ENCODE measurements at places on chromosomes 7 and 10. TPM values are rescaled to one million over a fixed set of nuclear protein-coding genes. Genes with fewer than 3 reads are reported as not detected.
A peak's percentile ranks its signal among the peaks of the same experiment; 100 is the strongest.

DNA sequence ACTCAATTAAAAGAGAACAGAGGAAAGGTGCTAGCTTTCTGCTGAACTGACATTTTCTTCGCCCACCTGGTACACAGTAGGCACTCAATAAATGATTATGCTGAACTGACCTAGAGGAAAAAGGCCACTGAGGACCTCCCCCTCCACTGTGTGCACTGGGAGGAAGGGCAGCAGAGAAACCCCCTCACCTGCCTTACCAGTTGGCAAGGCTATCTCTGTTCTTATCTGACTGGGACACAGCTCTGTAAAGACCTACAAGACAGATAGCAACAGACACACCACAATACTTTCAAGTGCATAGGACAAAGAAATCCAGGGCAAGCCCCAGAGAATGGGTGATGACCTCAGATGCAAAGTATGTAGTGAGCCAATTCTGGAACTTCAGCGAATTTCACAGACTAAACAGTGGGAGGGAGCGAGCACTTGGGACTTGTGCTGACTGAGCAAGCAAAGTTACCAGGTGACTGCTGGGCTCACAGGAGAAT, 30.4 kb downstream of the PDLIM1 start:
- H3K4me3 ChIP-seq, result no peak overlapping the region
- H3K27me3 ChIP-seq, result no peaks in the 10 kb centered on the region
- peak; percentile 67 for DNase-seq
- no peaks in the 10 kb centered on the region for H3K4me1 ChIP-seq

DNA sequence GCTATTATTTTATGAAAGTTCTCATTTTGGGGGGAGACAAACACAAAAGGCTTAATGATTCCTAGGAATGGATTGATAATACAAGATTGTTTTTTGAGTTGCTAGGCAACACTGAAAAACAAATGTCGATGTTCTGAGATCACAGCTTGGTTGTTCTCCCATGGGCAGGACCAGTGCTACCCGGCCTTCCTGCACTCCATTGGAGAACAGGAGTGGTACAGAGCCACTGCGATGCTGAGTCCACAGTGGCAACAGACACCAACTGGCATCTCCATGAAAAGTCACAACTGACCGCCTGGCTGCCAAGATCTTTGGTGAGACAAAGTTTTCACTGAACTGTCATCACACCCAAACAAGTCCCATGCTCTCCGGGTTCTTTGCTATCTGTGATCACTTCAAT, 68.9 kb upstream of the NMT2 start:
- no peaks in the 10 kb centered on the region for H3K36me3 ChIP-seq
- no peak overlapping the region for H3K4me3 ChIP-seq
- H3K27ac ChIP-seq, result peak overlapping the region; percentile 7
- H3K4me1 ChIP-seq, result no peaks in the 10 kb centered on the region
- peak; percentile 76 for DNase-seq

- no peaks in the 10 kb centered on the region for H3K4me1 ChIP-seq
- H3K36me3 ChIP-seq, result no peaks in the 10 kb centered on the region
- H3K27ac ChIP-seq, result no peak overlapping the region
- no peaks in the 10 kb centered on the region for H3K27me3 ChIP-seq
- DNase-seq, result no peak
- no peak overlapping the region for H3K4me3 ChIP-seq
Observed at GRCh38 chr7:85829817-85830432, 643.1 kb upstream of the SEMA3D start.

DNA sequence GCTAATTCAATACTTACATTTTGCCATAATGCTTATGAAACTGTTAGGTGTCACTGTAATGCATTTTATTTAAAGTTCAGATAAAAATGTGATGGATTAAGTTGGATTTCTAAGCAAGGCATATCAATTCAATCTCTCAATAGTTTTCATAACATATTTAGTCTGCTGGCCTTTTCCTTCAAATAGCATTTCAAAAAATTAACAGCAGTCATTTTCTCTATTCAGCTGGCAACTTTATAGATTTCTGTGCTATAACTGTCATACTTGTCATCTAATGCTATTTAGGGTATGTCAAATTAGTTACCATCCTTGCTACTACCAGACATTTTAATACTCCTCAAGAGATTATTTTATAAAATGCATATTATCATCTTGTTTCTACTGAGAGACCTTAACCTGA, 4.3 kb downstream of the GAD2 start:
- no peaks in the 10 kb centered on the region for H3K36me3 ChIP-seq
- peaks cover 5% of the 10 kb centered on the region for H3K27me3 ChIP-seq
- H3K4me3 ChIP-seq, result no peak overlapping the region
- DNase-seq, result no peak

DNA sequence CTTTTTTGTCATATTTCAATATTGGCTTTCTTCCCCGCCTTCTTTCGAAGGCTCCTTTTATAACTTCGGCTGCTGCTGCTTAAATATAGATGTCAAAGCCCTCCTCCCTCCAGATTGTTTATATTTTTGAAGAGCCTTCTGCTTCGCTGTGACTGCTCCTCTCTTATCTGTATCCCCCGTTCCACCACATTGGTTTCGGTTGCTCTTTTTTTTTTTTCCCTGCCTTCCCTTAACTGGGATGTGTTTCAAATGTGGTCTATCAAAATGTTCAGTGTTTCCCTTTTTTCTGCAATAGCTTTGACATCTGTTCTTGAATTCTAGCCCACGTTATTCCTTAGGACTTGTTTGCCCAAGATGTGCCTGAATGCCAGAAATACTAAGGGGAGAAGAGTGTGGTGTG, 96.4 kb downstream of the CUX1 start:
- H3K27ac ChIP-seq, result peak overlapping the region; percentile 68
- peaks cover 21% of the 10 kb centered on the region for H3K36me3 ChIP-seq
- H3K4me3 ChIP-seq, result peak overlapping the region; percentile 2
- no peaks in the 10 kb centered on the region for H3K4me1 ChIP-seq
- DNase-seq, result no peak

GRCh38 chr10:929960-930624, 1.4 kb downstream of the LARP4B start:
- H3K27ac ChIP-seq, result peak overlapping the region; percentile 88
- H3K27me3 ChIP-seq, result no peaks in the 10 kb centered on the region
- DNase-seq, result no peak
- no peaks in the 10 kb centered on the region for H3K4me1 ChIP-seq
- peak overlapping the region; percentile 87 for H3K4me3 ChIP-seq

DNA sequence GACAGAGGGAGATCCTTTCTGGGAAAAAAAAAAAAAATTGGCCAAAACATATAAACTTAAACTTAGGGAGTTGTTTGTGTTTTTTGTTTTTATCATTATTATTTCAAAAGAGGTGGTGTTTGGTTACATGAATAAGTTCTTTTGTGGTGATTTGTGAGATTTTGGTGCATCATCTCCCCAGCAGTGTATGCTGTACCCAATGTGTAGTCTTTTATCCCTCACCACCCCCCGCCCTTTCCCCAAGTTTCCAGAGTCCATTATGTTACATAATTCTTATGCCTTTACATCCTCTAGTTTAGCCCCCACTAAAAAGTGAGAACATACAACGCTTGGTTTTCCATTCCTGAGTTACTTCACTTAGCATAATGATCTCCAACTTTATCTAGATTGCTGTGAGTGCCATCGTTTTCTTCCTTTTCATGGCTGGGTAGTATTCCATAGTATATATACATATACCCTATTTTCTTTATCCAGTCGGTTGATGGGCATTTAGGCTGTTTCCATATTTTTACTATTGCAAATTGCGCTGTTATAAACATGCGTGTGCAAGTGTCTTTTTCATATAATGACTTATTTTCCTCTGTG, 148.1 kb upstream of the ZNF92 start:
- H3K36me3 ChIP-seq, result no peaks in the 10 kb centered on the region
- DNase-seq, result no peak

DNA sequence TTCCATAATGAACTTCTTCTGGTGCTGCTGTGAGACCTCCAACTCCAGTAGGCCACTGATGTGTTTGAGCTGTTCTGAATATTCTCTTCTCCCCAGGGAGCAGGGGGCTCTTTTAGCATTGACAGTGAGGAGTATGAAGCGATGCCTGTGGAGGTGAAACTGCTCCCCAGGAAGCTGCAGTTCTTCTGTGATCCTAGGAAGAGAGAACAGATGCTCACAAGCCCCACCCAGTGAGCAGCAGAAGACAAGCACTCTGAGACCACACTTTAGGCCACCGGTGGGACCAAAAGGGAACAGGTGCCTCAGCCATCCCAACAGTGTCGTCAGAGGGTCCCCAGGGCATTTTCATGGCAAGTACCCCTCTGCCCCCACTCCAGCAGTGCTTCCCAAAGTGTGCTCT, 49.3 kb downstream of the DENND11 start:
- no peak overlapping the region for H3K4me3 ChIP-seq
- H3K27ac ChIP-seq, result no peak overlapping the region
- no peaks in the 10 kb centered on the region for H3K27me3 ChIP-seq
- peaks cover 14% of the 10 kb centered on the region for H3K4me1 ChIP-seq
- peaks cover 8% of the 10 kb centered on the region for H3K36me3 ChIP-seq

DNA sequence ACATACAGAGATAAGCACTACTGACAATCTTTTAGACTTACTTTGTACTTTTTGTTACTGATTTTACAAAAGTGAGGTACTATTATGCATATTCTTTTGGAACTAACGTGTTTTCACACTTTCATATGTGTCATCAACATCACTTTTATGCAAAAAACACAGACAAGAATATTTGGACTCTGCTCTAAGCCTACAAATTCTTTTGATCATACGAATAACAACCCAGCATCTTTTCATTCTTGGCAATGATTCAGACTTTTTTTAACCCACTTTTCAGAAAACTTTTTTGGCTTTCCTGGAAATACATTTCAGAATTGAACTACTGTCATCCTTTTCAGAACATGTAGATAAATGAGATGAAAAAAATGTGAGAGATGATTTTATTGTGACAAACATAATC, 30.2 kb downstream of the USP6NL start:
- no peaks in the 10 kb centered on the region for H3K27me3 ChIP-seq
- H3K4me3 ChIP-seq, result no peak overlapping the region
- no peak for DNase-seq
- no peaks in the 10 kb centered on the region for H3K36me3 ChIP-seq
- no peak overlapping the region for H3K27ac ChIP-seq

- H3K4me1 ChIP-seq, result no peaks in the 10 kb centered on the region
- no peak for DNase-seq
- no peaks in the 10 kb centered on the region for H3K36me3 ChIP-seq
- H3K27ac ChIP-seq, result no peak overlapping the region
- H3K4me3 ChIP-seq, result no peak overlapping the region
Observed at GRCh38 chr7:115827305-115828045, 203.1 kb downstream of the TFEC start.

- peaks cover 19% of the 10 kb centered on the region for H3K27me3 ChIP-seq
- H3K4me3 ChIP-seq, result no peak overlapping the region
- no peaks in the 10 kb centered on the region for H3K36me3 ChIP-seq
- peaks cover 14% of the 10 kb centered on the region for H3K4me1 ChIP-seq
Observed at GRCh38 chr10:46553238-46554049, 3.0 kb downstream of the GPRIN2 start.

DNA sequence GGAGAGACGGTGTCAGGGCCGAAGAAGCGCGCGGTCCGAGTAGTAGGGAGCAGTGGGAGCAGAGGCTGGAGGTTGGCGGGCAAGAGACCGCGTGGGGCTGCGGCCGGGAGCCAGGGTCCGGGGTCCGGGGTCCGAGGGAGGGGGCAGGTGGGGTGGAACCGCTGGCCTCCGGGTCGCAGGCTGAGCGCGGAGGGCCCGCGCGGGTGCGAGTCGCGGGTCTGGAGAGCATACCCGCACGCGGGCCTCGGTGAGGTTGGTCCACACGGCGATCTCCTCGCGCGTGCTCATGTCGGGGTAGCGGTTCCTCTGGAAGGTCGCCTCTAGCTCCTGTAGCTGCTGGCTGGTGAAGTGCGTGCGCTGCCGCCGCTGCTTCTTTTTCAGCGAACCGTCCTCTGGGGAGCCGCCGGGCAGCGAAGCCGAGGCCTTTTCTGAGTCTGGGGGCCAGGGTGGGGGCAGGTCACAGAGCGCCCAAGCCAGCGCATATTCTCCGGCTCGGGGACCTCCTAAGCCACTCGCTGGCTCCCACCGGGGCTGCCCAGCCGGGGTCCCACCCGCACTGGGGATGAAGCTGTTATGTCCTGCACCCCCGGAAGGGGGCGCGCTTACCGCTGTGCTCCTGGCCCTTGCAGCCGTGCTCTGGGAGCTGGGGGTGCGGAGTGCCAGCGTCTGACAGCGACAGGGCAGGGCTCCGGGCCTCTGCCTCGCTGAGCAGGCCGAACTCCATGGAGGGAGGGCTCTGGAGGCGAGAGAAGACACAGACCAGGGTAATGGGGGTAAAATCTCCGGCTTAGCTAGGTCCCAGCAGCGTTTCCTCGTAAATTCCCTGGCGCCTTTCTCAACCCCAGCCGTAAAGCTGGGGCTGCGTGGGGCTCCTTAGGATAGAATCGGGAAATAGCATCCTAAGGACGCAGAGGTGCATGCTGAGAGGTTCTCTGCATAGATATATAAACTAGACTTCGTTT, 5.5 kb downstream of the ELOVL3 start:
- no peaks in the 10 kb centered on the region for H3K4me1 ChIP-seq
- DNase-seq, result no peak
- H3K27ac ChIP-seq, result no peak overlapping the region
- no peaks in the 10 kb centered on the region for H3K36me3 ChIP-seq
- peak overlapping the region; percentile 21 for H3K4me3 ChIP-seq

GRCh38 chr7:96837593-96837992, 127.9 kb upstream of the SEM1 start:
- no peak for DNase-seq
- H3K4me3 ChIP-seq, result no peak overlapping the region
- no peaks in the 10 kb centered on the region for H3K27me3 ChIP-seq
- no peak overlapping the region for H3K27ac ChIP-seq

- peak; percentile 50 for DNase-seq
- no peaks in the 10 kb centered on the region for H3K4me1 ChIP-seq
- no peaks in the 10 kb centered on the region for H3K36me3 ChIP-seq
- H3K4me3 ChIP-seq, result no peak overlapping the region
- H3K27ac ChIP-seq, result no peak overlapping the region
Observed at GRCh38 chr10:44398747-44399658, 14.1 kb upstream of the CXCL12 start.

DNA sequence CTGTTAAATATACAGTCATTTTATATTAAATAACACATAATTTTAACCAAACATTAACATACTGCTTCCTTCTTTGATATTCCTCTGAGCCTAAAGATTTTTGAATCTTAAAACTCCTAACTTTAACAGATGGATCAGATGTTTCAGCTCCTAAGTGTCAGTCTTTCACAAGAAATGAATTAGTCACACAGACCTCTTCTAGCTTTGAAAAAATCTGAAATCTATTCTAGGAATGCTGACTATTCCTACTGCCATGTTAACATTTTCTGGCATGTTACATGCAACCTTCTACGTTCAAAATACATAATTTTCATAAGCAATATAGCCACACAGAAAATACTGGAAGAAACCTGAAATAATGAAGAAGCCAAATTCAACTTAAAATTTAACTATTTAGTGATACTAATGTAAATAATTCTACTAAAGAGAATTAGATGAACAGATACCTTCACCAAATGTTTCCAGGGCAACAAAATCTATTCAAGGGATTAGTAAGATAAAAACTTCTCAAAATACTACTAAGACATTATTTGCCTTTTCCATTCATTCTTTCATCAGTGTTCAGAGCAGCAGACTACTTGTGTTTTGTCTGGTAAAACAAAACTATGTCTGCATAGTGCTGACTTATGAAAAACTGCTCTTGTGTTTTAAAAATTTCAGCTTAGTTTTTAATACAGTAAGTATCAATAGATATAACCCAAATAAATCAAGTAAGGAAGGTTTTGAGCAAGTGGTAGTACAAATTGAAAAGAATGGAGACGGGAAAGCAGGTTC, 9.2 kb downstream of the JMJD1C start:
- no peak overlapping the region for H3K27ac ChIP-seq
- no peaks in the 10 kb centered on the region for H3K36me3 ChIP-seq
- no peaks in the 10 kb centered on the region for H3K4me1 ChIP-seq
- H3K27me3 ChIP-seq, result no peaks in the 10 kb centered on the region
- no peak for DNase-seq

Gene KIF11
- 0.24 TPM for total RNA-seq

Gene ZNF679
- total RNA-seq, result not detected

Gene IRF5
- 2.7 TPM for total RNA-seq

Gene ZPBP
- not detected for total RNA-seq

All from right atrium auricular region (tissue), 2 donors.